Prostate gland (tissue), 2 donors: ENCODE measurements at places on chromosomes 16 and 17. TPM values are rescaled to one million over a fixed set of nuclear protein-coding genes. Genes with fewer than 3 reads are reported as not detected.

DNA sequence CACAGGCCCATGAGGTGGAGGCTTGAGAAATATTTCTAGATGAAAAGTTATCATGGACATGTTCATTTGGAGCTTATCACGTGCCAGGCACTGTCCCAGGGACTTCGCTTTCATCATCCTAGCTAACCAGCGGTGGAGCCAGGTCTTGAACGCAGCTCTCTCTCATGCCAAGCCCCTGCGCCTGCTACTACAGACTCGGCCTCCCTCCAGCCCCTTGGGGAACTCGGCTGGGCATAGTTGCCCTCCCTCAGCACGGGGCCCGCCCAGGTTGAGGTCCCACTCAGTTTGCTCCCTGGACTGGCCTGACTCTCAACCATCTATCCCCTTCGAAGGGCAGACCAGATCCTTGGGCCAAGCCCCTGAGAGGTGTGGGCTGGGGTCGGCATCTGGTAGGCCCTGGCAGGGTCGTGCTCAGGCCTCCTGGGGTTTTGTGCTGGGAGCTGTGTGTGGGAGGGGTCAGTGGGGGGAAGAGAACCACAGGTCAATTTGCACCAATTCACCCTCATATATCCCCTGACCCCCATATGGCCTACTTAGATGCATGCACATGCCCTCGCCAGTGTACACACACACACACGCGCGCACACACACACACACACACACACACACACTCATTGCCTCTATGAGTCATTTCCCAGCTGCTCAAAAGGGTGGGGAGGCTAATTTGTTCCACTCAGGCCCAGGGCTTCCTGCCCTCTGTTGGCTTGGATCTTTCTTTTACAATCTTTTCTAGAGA lies 12.1 kb upstream of the SCN4A start:
- H3K36me3 ChIP-seq, result no peaks in the 10 kb centered on the region
- no peak for DNase-seq
- H3K27me3 ChIP-seq, result no peaks in the 10 kb centered on the region

DNA sequence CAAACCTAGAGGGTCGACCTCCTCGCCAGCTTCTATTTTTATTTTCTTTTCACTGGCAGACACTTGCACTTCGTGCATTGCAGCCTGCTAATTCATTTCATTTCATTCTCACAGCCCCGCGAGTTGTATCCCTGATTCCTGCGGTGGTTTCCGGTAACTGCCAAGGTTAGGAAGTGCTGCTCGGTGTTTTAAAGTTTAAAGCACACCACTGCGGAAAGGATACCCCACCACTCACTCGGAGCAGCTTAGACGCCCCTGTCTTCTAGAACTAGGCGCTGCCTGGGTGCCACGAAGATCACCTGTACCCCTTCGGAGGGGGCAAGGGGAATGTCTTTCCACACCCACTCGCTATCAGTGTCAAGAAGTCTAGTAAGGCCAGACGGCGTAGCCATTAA lies 509 bp downstream of the CNEP1R1 start:
- H3K4me1 ChIP-seq, result no peaks in the 10 kb centered on the region
- H3K36me3 ChIP-seq, result no peaks in the 10 kb centered on the region
- DNase-seq, result no peak
- H3K27me3 ChIP-seq, result no peaks in the 10 kb centered on the region
- peak overlapping the region; percentile 99 for H3K4me3 ChIP-seq

Gene CUEDC1
- total RNA-seq, result 44.9 TPM

- DNase-seq, result no peak
- H3K27me3 ChIP-seq, result no peaks in the 10 kb centered on the region
- H3K27ac ChIP-seq, result no peak overlapping the region
These were observed 143.5 kb upstream of the TOX3 start for GRCh38 chr16:52690468-52690867.
